ENCODE measurements at places on chromosomes 11 and 22. TPM values are rescaled to one million over a fixed set of nuclear protein-coding genes. Genes with fewer than 3 reads are reported as not detected.

The SLC25A1 gene
- 248 TPM for total RNA-seq

The CHADL gene
- 0.45 TPM for total RNA-seq

The SNAP29 gene
- total RNA-seq = 14.5 TPM

The CRYAB gene
- 20.0 TPM for total RNA-seq

The TMEM121B gene
- under 0.01 TPM for total RNA-seq

The KLHDC7B gene
- 0.17 TPM for total RNA-seq

The TBX1 gene
- total RNA-seq = under 0.01 TPM

All from bronchus fibroblast of lung (primary cell).